ENCODE measurements at places on chromosomes 16 and 17.

- DNase-seq, result no peak
Measured at GRCh38 chr17:13572581-13572980, 29.1 kb downstream of the HS3ST3A1 start.

- DNase-seq, result no peak
Measured at GRCh38 chr17:34758718-34759117, 179.3 kb downstream of the TMEM132E start.

DNA sequence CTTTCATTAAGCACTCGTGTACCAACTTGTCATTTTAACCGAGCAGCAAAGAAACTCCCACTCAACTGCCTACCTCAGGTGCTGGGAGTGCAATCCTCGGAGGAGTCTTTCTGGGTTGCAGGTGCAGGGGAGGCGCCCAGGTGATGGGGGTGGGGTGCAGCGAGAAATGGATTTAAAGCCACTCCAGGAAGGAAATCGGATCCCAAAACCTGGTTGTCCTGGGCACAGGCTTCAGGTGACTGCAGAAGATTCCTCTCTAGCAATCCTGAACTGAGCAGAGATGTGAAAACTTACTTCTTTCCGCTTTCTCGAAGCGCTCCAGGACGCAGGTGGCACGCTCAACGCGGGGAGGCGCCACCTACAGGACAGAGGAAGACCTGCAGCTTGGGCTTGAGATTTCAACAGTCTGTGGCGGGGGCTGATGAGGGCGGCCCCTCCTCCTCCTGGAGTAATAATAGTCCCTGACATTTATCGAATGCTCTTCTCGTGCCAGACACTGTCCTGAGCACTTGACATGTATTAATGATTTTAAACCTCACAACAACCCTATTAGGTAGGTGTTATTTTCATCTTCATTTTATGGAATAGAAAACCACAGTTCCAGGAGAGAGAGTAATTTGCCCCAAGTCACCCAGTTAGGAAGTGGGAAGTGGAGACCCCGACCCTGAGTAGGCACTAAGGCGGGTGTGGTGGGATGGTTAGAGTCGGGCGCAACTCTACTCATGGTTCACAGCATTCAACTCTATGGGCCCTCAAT lies 27.2 kb upstream of the SKAP1 start:
- peak; percentile 47 for DNase-seq

GRCh38 chr17:19911033-19911432 lies 43.3 kb upstream of the ULK2 start:
- DNase-seq, result no peak

- no peak for DNase-seq
Measured at GRCh38 chr17:43901861-43902589, 5.3 kb downstream of the MPP2 start.

DNA sequence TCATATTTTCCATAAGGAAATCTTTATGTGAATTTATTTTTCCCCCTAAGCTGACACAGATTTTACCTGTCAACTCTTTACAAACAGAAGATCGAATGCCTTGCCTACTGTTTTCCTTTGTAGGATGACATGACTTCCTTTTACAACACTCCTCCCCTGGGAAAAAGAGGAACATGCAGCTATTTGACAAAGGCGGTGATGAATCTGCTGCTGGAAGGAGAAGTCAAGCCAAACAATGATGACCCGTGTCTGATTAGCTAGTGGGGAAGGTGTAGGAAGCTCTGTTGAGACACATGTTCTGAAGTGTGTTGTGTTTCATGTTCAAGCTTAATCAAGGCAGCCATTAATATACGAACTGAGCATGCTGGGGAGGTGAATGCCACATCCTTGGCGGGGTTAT lies 238.0 kb downstream of the PHKB start:
- DNase-seq, result no peak

DNA sequence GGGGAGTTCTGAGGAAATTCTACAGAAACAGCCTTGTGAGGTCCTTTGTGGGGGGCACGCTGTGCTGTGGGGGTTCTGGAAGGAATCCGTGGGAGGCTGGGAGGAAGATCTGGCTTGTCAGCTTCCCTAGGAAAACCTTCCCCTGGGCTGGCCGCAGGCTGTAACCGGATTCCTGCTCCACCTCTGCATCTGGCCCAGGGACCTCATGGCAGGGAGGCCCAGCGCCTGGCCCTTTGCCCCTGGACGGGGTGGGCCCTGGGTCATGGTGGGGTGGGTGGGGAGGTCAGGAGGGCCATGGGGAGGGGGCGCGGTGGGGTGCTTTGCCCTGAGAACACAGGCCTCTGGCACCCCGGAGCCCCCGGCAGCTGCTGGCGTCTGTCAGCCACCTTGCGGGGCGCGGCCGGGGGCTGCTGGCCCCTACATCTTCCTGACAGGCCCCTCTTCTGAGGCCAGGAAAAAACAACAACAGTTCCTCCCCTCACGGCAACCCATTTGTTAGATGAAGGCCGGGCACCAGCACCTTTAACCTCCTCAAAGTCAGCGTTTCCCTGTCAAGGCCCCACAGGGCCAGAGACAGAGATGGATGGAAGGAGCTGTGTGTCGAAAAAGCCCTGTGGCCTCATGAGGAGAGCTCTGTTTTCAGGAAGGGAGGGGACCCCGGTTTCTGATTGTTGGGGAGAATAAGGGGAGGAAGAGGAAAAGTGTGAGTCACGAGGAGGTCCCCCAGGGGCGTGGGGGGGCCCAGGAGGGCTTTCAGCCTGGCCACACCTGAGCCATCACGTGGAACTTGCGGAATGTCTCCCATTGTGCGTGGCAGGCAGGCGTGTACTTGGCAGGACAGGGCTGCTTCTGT lies 3.6 kb upstream of the MEOX1 start:
- DNase-seq, result no peak
